T follicular helper cell (primary cell): ENCODE measurements at places on chromosomes 5 and 9.

DNA sequence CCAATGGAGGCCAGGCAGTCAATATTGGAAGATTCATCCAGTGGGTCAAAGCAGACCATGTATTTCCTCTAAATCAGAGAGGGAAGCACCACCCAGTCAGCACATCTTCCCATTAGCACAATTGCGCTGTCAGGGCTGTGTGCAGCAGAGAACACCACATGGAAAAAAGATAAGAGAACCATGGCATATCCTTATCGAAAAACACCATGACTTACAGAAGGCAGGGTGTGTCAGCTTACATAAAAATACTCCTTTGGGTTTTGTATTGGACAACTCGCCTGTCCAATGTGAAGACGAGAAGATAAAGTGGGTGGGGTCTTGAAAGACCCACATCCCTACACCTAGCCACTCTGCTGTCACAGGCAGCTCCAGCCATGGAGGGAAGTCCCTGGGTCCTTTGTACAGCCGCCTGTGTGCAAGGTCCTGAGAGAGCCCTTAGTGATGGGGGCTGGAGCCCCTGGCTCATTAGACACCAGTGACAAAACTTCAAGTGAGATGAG lies 71.9 kb upstream of the SPATA31E1 start:
- no peak for DNase-seq

- no peak for DNase-seq
Observed at GRCh38 chr9:69919461-69920061, 98.9 kb downstream of the CFAP95 start.

- no peak for DNase-seq
Observed at GRCh38 chr9:98172604-98173003, 19.8 kb downstream of the CORO2A start.

GRCh38 chr5:17151686-17152085 lies 65.7 kb upstream of the BASP1 start:
- DNase-seq: no peak

GRCh38 chr9:8730618-8731017 lies 931.0 kb upstream of the DMAC1 start:
- no peak for DNase-seq

GRCh38 chr5:60700416-60700757 lies 421 bp upstream of the DEPDC1B start:
- DNase-seq: no peak

- no peak for DNase-seq
Observed at GRCh38 chr5:43649256-43649655, 46.3 kb downstream of the NNT start.

- DNase-seq: no peak
Observed at GRCh38 chr5:179357031-179357430, 11.8 kb upstream of the ADAMTS2 start.

GRCh38 chr9:109086221-109086620 lies 33.5 kb downstream of the TMEM245 start:
- no peak for DNase-seq

GRCh38 chr5:16456103-16456832 lies 9.3 kb downstream of the ZNF622 start:
- no peak for DNase-seq

DNA sequence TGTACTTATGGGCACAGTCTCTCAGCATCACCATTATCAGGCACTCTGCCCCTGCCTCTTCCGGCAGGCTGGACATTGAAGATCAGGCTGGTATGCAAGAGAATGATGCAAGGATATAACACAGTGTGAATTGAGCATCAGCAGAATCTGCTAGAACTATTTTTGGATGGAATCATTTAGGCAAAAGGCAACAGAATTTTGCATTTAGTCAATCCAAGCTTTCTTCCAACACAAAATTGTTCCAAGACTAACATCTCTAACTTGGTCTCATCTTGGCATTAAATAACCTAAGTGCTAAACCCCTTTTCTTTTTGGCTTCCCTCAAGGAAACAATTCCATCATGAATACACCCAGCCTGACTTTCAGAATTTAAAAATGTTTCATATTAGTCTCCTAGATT lies 339.9 kb downstream of the PRELID2 start:
- no peak for DNase-seq

DNA sequence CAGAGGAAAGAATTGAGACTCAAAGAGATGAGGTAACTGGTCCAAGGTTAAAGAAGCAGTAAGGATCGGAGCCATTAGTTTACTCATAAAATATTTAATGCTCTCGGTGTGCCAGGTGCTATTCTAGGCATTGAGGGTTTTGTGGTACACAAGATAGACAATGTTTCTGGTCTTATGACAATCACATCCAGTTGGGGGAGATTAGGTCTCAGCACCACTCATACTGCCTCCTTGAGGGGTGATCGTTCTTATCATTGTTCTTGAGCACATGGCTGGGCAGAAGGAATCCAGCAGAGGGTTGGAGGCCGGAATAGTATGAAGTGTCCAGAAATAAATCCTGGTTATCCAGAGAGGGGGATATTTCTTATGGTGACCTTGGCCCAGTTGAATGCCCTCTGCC lies 40.7 kb upstream of the LCP2 start:
- DNase-seq: no peak

- no peak for DNase-seq
Observed at GRCh38 chr5:62778316-62779009, 199.8 kb downstream of the LRRC70 start.

GRCh38 chr5:86152988-86153560 lies 464.7 kb upstream of the COX7C start:
- DNase-seq: no peak

- DNase-seq: no peak
Observed at GRCh38 chr9:118162716-118163115, 458.5 kb downstream of the TLR4 start.

DNA sequence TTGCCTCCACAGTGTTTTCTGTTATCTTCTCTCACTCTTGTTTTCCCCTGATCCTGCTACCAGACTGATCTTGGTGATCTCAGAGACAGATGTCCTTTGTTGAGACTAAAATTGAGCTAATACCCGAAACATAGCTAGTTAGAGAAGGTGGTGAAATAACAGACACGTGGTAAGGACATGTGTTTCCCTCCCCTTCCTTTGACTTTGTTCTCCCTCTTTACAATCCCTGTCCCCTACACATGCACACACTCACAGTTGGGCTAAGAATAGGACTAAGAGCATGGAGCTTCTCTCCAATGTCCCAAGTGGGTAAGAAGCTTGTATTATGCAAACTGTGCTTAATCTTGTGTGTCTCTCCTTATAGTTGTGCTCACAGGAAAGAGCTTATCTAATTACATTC lies 1603.0 kb upstream of the C9orf72 start:
- DNase-seq: no peak

DNA sequence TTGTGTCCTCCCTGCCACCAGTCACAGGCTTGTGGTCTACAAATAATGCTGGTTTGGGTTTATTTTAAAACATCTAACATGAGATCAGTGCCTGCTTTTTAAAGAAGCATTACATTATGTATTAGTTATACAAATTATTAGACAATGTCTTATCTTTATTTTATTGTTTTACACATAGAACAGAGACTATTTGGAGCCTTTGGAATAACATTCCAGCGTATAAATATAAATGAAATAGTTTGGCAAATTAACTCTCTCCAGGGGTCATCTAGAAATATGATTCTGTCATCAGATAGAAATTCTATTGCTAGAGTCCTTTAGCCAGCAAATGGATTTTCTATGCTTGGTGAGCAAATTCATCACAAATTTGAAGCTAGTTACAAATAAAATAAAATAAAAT lies 22.4 kb downstream of the MAP1B start:
- DNase-seq: no peak

DNA sequence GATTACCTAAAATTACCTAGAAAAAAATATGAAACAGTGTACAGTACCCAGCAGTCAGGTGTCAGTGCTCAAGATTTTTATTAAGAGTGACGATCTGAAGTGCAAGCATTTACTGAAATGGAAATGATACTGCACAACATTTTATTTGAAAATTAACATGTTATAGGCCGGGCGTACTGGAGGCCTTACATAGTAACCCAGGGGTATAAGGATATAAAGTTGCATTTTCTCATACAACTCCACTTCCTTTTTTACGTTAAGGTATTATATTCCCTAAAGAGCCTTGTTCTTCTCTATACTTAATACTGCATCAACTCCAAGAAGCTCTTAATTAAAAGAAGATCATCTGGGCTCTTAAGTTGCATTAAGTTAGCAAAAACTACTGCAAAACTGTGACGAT lies 3.3 kb downstream of the MAT2B start:
- DNase-seq: no peak

DNA sequence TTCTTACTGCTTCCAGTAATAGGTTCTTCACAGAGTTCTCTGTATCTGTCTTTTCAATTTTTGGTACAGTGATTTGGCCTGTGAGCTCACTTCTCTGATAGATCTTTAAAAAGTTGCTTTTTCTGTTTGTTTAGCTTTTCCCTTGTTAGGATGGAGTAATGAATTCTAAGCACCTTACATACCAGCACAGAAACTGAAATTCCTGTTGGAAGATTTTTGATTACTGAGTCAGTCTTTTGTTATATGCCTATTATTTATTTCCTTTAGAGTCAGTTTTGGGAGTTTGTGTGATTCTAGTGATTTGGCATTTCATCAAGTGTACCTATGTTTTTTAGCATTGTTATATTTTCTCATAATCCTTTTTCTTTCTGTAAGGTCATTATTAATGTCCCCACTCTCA lies 37.6 kb upstream of the IPPK start:
- DNase-seq: no peak
